Natural killer cell (primary cell): ENCODE measurements at places on chromosomes 5 and 9. TPM values are rescaled to one million over a fixed set of nuclear protein-coding genes. Genes with fewer than 3 reads are reported as not detected.

DNA sequence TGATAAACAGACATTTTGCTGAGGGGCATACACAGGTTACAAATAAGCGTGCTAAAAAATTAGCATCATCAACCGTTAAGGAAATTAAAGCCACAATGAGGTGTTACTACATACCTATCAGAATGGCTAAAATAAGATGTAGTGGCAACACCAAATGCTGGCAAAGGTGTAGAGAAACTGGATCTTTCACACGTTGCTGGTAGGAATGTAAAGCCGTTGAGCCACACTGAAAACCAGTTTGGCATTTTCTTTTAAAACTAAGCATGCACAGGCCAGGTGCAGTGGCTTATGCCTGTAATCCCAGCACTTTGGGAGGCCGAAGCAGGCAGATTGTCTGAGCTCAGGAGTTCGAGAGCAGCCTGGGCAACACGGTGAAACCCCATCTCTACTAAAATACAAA is 67.0 kb upstream of the SYK start:
- H3K4me1 ChIP-seq, result no peaks in the 10 kb centered on the region
- H3K27me3 ChIP-seq, result peaks cover 2% of the 10 kb centered on the region
- no peak for DNase-seq
- H3K4me3 ChIP-seq, result no peak overlapping the region
- no peaks in the 10 kb centered on the region for H3K36me3 ChIP-seq

DNA sequence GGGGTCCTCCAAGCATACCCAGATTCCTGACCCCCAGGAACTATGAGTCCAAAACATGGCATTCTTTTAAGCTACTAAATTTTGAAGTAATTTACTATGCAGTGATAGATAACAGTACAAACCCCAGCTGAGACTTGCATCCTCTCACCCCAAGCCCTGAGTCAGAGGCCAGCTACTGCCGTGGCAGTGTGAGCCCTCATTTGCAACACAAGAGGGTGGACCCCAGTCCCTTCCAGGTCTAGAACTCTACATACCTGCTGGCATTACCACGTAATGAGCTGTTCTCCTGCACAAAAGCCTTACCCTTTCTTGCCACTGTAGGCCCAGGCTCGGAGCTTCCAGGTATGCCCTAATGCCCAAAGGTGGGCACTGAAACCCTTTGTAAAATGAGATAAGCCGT is 108.6 kb upstream of the ERCC6L2 start:
- H3K4me3 ChIP-seq, result no peak overlapping the region
- H3K4me1 ChIP-seq, result peaks cover 11% of the 10 kb centered on the region
- H3K27me3 ChIP-seq, result peaks cover 18% of the 10 kb centered on the region
- DNase-seq, result no peak
- H3K27ac ChIP-seq, result no peak overlapping the region

GRCh38 chr5:172979778-172980177 is 3.8 kb upstream of the ATP6V0E1 start:
- H3K36me3 ChIP-seq, result no peaks in the 10 kb centered on the region
- no peak overlapping the region for H3K27ac ChIP-seq
- H3K4me3 ChIP-seq, result no peak overlapping the region
- peaks cover 16% of the 10 kb centered on the region for H3K4me1 ChIP-seq
- no peaks in the 10 kb centered on the region for H3K27me3 ChIP-seq
- DNase-seq, result no peak

GRCh38 chr5:71894091-71894490 is 175.0 kb downstream of the CARTPT start:
- no peak for DNase-seq
- H3K4me3 ChIP-seq, result no peak overlapping the region
- no peaks in the 10 kb centered on the region for H3K36me3 ChIP-seq
- H3K27ac ChIP-seq, result no peak overlapping the region
- H3K27me3 ChIP-seq, result no peaks in the 10 kb centered on the region
- no peaks in the 10 kb centered on the region for H3K4me1 ChIP-seq

DNA sequence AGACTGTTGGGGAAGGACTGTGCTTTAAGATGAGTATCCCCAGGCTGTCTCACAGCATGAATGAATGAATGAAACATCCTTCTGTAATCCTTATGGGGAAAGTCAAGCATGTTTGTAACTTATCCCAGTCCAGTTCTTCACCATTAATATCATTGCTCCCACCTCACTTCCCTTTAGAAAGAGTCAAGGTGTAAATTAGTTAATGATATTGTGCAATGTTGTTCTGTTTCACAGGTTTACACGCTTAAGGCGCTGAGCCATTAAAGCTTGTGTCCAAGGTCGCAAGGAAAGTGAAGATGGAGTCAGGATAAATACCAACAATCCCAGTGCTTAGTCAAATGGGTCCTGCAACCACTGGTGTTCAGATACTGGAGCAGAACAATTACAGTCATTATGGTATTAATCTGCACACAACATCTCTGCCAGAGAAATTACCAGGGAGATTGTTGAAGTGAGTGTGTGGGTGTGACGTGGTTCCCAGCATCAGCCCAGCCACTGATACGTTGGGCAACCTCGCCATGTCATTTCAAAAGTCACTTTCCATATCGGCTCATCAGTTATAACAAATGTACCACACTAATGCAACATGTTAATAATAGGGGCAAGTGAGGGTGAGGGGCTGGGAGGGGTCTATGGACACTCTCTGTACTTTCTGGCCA is 1.5 kb upstream of the MYO10 start:
- no peak overlapping the region for H3K4me3 ChIP-seq
- H3K36me3 ChIP-seq, result no peaks in the 10 kb centered on the region
- peaks cover 18% of the 10 kb centered on the region for H3K27me3 ChIP-seq
- no peak overlapping the region for H3K27ac ChIP-seq
- peaks cover 15% of the 10 kb centered on the region for H3K4me1 ChIP-seq
- no peak for DNase-seq

DNA sequence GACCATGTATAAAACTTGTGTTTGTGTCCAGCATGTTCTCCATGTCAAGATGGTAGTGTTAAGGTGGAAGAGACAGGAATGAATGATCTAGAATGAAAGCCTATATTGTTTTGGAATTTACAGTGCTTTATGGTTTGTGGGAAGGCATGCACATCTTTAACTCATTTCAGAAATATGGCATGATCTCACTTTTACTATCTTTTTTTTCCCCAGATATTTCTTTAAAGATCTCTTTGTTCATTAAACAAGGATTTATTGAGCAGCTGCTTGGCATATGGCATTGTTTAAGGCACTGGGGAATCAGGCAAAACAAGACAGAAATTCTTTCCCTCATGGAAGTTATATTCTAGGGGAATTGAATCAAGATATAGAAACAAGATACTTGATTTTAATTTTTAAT is 51.7 kb downstream of the SLC12A2 start:
- H3K4me3 ChIP-seq, result no peak overlapping the region
- no peaks in the 10 kb centered on the region for H3K27me3 ChIP-seq
- no peaks in the 10 kb centered on the region for H3K4me1 ChIP-seq
- peaks cover 26% of the 10 kb centered on the region for H3K36me3 ChIP-seq
- no peak overlapping the region for H3K27ac ChIP-seq
- DNase-seq, result no peak

DNA sequence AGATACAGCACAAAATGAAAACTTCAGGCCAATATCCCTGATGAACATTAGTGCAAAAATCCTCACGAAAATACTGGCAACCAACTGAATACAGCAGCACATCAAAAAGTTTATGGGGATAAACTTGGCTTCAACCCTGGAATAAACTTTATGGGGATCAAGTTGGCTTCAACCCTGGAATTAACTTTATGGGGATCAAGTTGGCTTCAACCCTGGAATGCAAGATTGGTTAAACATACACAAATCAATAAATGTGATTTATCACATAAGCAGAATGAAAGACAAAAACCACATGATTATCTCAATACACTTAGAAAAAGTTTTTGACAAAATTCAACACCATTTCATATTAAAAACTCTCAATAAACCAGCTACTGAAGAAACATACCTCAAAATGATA is 213.7 kb upstream of the DMRTA1 start:
- no peaks in the 10 kb centered on the region for H3K4me1 ChIP-seq
- no peak overlapping the region for H3K4me3 ChIP-seq
- no peak for DNase-seq
- H3K36me3 ChIP-seq, result no peaks in the 10 kb centered on the region
- no peak overlapping the region for H3K27ac ChIP-seq

- no peaks in the 10 kb centered on the region for H3K27me3 ChIP-seq
- peaks cover 13% of the 10 kb centered on the region for H3K36me3 ChIP-seq
- no peak overlapping the region for H3K4me3 ChIP-seq
- H3K4me1 ChIP-seq, result peaks cover 55% of the 10 kb centered on the region
Measured at GRCh38 chr5:39216631-39217030, 2.7 kb downstream of the FYB1 start.

DNA sequence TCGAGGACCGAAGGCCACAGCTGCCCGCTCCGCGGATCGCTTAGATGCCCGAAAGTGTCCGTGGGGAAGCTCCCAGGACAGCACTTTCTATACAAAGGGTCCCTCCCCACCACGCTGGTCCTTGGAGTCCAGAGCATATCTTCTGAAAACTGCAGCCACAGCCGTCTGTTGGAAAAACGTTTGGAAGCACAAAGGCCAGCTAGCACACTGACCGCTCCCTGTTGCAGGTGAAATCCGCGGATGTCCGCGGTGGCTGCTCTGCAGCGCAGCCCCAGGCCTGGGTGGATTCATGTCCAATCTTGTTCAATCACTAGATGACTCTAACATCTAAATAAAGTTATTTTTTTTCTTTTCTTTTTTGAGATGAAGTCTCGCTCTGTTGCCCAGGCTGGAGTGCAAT is 32.8 kb upstream of the FANCC start:
- no peaks in the 10 kb centered on the region for H3K4me1 ChIP-seq
- DNase-seq, result no peak
- no peak overlapping the region for H3K27ac ChIP-seq
- H3K4me3 ChIP-seq, result no peak overlapping the region
- H3K27me3 ChIP-seq, result peaks cover 3% of the 10 kb centered on the region
- H3K36me3 ChIP-seq, result no peaks in the 10 kb centered on the region

DNA sequence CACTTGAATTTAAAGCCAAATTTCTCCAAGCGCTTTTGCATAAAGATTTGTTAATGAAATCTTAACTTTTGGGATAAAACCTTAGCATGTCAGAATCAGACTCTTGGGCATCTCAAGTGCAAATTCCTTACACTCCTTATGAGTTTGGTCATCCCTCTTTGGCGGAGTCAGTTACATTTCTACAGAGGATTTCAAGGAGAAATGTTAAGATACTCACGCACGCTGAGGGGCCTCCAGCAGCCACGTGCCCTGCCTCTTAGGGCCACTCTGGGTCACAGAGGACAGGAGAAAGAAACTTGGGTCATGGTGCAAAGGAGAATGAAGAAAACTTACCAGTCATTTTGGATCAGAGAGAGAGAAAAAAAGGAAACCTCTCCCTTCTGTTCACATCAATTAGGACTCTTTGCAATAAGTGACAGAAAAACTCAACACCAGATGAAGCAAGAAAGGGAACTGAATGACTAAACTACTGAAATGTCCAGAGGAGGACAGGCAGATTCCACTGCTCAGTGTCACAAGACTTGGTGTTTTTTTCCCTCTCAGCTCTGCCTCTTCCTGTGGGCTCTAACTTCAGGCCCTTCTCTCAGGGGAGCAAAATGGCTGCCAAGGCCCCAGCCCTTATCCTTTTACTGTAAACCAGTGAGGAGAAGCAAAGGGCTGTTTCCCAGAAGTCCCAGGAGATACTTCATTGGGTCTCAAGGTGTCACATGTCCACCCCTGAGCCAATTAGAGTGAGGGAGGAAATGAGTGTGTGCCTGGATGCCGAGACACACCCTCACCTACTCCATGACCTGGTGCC is 63.3 kb upstream of the NFIL3 start:
- DNase-seq, result no peak
- no peaks in the 10 kb centered on the region for H3K27me3 ChIP-seq
- H3K36me3 ChIP-seq, result no peaks in the 10 kb centered on the region

GRCh38 chr9:84668196-84669012 is 1.1 kb upstream of the NTRK2 start:
- DNase-seq, result no peak
- H3K27ac ChIP-seq, result no peak overlapping the region
- H3K4me1 ChIP-seq, result peaks cover 27% of the 10 kb centered on the region
- peaks cover 33% of the 10 kb centered on the region for H3K27me3 ChIP-seq

- H3K27me3 ChIP-seq, result peaks cover 26% of the 10 kb centered on the region
- no peaks in the 10 kb centered on the region for H3K36me3 ChIP-seq
- H3K4me1 ChIP-seq, result peaks cover 14% of the 10 kb centered on the region
- H3K27ac ChIP-seq, result no peak overlapping the region
- H3K4me3 ChIP-seq, result no peak overlapping the region
- DNase-seq, result no peak
Measured at GRCh38 chr5:1642221-1642620, 118.5 kb upstream of the LPCAT1 start.

- no peak overlapping the region for H3K4me3 ChIP-seq
- no peaks in the 10 kb centered on the region for H3K36me3 ChIP-seq
- DNase-seq, result no peak
- no peak overlapping the region for H3K27ac ChIP-seq
Measured at GRCh38 chr5:24065779-24066178, 558.4 kb downstream of the PRDM9 start.

GRCh38 chr5:58750036-58750435 is 167.2 kb downstream of the RAB3C start:
- H3K36me3 ChIP-seq, result no peaks in the 10 kb centered on the region
- no peak for DNase-seq
- H3K4me1 ChIP-seq, result no peaks in the 10 kb centered on the region
- H3K27ac ChIP-seq, result no peak overlapping the region

- no peak overlapping the region for H3K27ac ChIP-seq
- no peak overlapping the region for H3K4me3 ChIP-seq
- H3K27me3 ChIP-seq, result no peaks in the 10 kb centered on the region
- no peaks in the 10 kb centered on the region for H3K4me1 ChIP-seq
- H3K36me3 ChIP-seq, result no peaks in the 10 kb centered on the region
Measured at GRCh38 chr5:105617436-105618215, 2053.1 kb downstream of the EFNA5 start.

GRCh38 chr9:27065288-27065687 is 43.7 kb upstream of the TEK start:
- no peak overlapping the region for H3K27ac ChIP-seq
- H3K4me3 ChIP-seq, result no peak overlapping the region
- DNase-seq, result no peak
- H3K27me3 ChIP-seq, result no peaks in the 10 kb centered on the region
- no peaks in the 10 kb centered on the region for H3K36me3 ChIP-seq

DNA sequence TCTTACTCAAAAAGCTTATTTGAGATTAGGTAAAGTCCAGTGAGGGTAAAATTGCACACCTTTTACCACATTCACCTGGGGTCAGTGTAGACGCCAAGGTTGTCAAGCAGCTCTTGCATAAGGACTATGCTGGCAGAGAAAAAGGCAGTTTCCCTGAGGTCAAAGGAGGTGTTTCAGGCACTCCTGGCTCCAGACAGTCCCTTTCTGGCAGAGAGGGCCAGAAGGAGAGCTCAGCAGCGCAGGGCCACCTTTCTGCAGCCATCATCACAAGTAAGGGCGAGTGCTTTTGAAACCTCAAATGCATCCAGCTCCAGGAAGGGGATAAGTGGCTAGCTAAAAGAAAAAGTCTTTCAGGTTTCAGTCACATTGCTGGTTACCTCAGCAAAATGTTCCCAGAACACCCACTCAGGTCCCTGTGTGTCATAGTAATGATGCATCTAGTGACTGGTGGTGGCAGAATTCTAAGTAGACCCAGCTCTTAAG is 16.7 kb upstream of the IL13 start:
- DNase-seq, result no peak
- H3K4me3 ChIP-seq, result no peak overlapping the region
- peaks cover 45% of the 10 kb centered on the region for H3K36me3 ChIP-seq
- no peaks in the 10 kb centered on the region for H3K27me3 ChIP-seq
- H3K4me1 ChIP-seq, result no peaks in the 10 kb centered on the region

Gene NXNL2
- total RNA-seq, result not detected

Gene ACOT12
- not detected for total RNA-seq

Gene F12
- total RNA-seq, result 1.7 TPM

Gene EIF4E1B
- total RNA-seq, result not detected

Gene GRIA1
- not detected for total RNA-seq
